ENCODE measurements at places on chromosomes 6 and 20.

GRCh38 chr6:40937491-40937890 lies 101.5 kb downstream of the UNC5CL start:
- DNase-seq: peak; percentile 63

GRCh38 chr6:169972101-169972651 lies 220.8 kb downstream of the ERMARD start:
- no peak for DNase-seq

- no peak for DNase-seq
These were observed 47.9 kb upstream of the FYN start for GRCh38 chr6:111921103-111921502.

GRCh38 chr6:88367248-88367647 lies 201.1 kb upstream of the CNR1 start:
- no peak for DNase-seq

GRCh38 chr6:29626948-29627754 lies 5.8 kb downstream of the GABBR1 start:
- no peak for DNase-seq

- DNase-seq: no peak
These were observed 9.0 kb upstream of the LOC128125822 start for GRCh38 chr6:63563235-63563634.

GRCh38 chr20:13784271-13784892 lies 337 bp downstream of the ESF1 start:
- no peak for DNase-seq

GRCh38 chr6:13769655-13770053 lies 44.7 kb downstream of the MCUR1 start:
- DNase-seq: no peak

- DNase-seq: peak; percentile 17
These were observed 11.4 kb downstream of the ANKS1A start for GRCh38 chr6:34900321-34901031.

GRCh38 chr6:25478973-25479372 lies 173.0 kb upstream of the SCGN start:
- no peak for DNase-seq

DNA sequence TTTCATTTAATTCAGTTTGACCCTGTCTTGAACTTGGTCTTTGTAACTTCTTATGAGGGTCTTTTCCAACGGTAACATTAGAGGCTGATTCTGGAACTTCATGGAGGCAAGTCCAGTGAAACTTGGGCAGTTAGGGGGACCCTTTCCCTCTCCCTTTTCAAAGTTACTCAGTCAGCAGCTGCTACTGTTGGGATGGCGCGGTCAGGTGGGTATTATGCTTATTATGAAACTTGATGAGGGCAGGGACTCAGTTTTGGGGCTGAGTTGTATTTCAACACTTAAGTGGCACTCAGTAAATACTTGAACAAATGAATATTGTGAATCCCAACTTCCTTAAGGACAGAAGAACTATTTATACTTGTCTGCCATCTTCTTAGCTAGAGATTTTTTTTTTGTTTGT lies 20.8 kb downstream of the TOP1 start:
- DNase-seq: no peak

DNA sequence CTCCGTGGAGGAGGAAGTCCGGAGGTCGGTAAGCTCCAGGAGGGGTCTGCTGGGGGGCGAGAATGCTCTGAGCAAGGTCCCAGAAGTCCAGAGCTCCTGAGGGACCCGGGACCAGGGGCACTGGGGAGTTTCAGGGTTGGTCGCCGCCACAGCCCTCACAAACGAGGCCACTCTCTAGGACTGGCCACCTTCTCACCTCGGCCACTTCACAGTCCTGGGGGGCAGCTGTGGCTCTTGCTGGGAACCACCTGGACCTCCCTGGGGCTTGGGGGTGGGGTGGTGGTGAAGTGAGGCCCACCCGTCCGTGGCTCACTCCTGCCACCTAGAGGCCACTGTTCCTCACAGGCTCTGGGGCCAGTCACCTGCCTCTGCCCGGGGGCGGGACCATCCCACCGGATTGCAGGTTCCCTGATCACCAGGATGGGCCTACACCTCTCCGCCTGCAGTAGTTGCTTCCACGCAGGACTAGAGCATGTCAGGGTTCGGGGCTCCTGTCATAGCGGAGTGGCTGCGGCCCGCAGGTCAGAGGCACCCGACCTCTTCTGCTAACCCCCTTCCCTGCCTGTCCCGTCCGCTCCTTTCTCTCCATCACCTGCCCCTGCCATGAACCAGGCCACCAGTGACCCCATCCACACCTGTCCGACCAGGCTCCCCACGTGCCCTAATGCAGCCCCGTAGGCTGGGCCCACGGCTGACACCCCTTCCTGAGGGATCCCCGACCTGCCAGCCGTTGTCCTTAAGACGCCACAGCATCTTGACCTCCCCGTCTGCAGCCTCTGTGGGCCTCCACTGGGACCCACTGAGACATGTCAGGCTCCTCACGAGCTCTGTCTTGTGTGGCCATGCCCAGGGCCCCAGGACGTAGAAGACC lies 5.1 kb upstream of the TCEA2 start:
- DNase-seq: peak; percentile 43

- no peak for DNase-seq
These were observed 22.2 kb downstream of the C20orf203 start for GRCh38 chr20:32651537-32651936.

- DNase-seq: no peak
These were observed 41.9 kb downstream of the SYNJ2 start for GRCh38 chr6:158023597-158023939.

DNA sequence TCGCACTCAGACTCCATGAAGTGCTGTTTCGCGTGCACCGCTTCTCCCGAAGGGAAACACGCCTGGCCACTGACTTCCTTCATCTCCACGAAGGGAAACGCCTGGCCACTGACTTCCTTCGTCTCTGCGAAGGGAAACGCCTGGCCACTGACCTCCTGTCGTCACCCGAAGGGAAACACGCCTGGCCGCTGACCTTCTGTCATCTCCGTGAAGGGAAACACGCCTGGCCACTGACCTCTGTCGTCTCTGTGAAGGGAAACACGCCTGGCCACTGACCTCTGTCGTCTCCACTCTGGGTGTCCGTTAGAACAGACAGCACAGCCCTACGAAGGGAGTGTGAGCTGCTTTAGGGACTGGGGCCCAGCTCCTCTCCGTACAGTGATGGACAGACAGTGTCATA lies 17.1 kb upstream of the ADRM1 start:
- DNase-seq: no peak

DNA sequence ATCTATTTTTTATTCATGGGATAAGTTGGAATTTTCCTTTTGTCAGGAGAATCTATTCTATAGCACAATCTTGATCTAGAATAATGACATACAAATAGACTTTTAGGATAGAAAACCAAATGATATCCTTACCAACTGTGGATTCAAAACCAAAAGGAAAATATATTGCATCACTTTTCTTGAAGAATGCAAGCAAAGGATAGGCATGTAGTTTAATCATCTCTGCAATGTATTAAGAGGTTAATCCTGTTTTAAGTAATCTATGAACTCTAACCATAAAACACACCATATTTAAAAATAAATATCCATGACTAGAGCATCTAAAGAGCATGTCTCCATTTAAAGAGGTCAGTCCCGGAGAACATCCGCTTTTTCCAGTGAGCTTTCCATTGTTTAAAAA lies 106.7 kb upstream of the CNKSR3 start:
- DNase-seq: no peak

- no peak for DNase-seq
These were observed 17.8 kb upstream of the TAGAP start for GRCh38 chr6:159062564-159062945.

GRCh38 chr20:35611482-35611881 lies 4.1 kb upstream of the SPAG4 start:
- DNase-seq: no peak

GRCh38 chr6:21871831-21872230 lies 278.3 kb downstream of the SOX4 start:
- no peak for DNase-seq

DNA sequence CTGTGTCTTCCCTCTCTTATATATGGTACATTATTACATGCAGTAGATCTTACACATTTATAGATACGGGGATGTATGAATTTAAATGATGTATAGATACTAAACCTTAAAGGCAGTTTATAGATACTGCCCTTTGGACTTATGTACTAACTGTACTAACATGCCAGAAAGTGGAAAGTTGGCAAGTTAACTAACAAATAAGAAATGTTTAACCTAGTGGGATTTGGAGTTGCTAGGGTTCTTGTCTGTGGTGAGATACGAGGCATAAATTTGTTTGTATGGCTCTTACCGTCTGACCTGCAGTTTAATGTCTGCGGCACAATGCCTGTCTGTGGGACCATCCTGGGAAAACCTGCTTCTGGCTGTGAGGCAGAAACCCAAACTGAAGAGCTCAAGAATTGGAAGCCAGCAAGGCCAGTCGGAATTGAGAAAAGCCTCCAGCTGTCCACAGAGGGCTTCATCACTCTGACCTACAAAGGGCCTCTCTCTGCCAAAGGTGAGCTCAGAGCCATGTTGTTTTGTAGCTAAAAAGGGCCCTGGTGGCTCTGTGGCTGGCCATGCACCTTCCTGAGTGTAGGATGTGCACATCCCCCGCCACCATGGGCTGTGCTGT lies 62.9 kb upstream of the SLC22A1 start:
- DNase-seq: no peak

DNA sequence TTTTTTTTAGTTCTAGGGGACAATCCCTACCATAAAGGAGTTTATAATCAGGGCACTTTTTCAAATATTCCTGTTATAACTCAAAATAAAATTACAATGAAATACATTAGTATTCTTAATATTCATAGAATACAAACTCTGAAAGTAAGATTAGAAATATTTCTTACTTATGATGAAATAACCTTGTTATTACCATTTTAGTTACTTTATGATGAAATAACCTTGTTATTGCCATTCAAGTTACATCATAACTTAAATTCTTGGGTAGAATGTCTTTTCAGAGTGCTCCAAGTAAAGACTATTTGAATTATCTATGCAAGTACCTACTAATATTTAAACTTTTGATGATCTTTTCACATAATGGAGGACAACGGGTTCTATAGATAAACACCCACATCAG lies 43.2 kb downstream of the PACRG start:
- DNase-seq: no peak

GRCh38 chr20:33490934-33491656 lies 1.2 kb downstream of the CBFA2T2 start:
- no peak for DNase-seq

GRCh38 chr6:111583986-111584385 lies 21.7 kb downstream of the TRAF3IP2 start:
- DNase-seq: no peak

GRCh38 chr20:25076731-25077609 lies 5.0 kb downstream of the VSX1 start:
- peak; percentile 9 for DNase-seq

DNA sequence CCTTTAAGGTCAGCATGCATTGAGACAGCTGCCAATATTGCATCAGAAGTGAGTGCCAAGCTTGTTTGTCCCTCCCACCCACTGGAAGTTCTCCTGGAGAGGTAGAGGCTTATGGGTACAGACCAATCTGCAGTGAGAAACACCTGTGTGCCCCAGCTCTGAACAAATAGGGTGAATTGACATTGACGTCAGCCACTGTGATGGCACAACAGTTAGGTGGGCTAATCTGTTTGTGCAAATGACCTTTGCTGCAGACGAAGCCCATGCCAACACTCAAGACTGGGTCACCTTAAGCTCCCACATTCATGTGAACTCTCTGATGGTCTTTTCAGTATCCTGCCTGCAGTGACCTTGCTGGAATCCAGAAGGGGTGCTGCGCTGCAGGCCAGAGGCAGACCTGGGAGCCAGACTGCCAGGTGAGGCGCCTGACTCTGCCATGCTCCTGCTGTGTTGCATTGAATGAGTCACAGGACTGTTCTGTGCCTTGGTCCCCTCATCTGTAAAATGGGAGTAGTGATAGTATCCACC lies 99.9 kb downstream of the ALDH8A1 start:
- DNase-seq: no peak

GRCh38 chr6:145850671-145851070 lies 36.1 kb upstream of the FBXO30 start:
- no peak for DNase-seq

- no peak for DNase-seq
These were observed 68.9 kb upstream of the NCOA3 start for GRCh38 chr20:47432834-47433210.

- DNase-seq: no peak
These were observed 686 bp downstream of the ZGPAT start for GRCh38 chr20:63708301-63709148.

DNA sequence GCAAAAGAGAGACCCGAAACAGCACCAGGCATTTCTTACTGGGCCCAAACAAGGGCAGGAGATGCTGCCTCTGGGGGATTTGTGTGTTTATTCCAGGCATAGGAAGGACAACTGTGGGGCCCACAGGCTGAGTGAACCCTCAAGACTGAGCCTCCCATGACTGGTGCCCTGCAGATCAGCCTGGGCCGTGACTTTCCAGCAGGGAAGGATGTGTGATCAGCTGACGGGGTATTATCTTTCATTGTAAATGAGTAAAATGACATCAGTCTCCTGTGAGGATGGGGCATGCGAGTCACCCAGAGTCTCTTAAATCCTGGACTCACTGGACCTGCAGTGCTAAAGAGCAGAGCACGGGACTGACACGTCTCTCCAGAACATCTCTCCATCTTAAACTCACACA lies 3.9 kb upstream of the TEAD3 start:
- peak; percentile 41 for DNase-seq

GRCh38 chr20:56629464-56630085 lies 469 bp downstream of the TFAP2C start:
- no peak for DNase-seq

GRCh38 chr20:31682352-31682751 lies 40.3 kb downstream of the BCL2L1 start:
- DNase-seq: no peak

DNA sequence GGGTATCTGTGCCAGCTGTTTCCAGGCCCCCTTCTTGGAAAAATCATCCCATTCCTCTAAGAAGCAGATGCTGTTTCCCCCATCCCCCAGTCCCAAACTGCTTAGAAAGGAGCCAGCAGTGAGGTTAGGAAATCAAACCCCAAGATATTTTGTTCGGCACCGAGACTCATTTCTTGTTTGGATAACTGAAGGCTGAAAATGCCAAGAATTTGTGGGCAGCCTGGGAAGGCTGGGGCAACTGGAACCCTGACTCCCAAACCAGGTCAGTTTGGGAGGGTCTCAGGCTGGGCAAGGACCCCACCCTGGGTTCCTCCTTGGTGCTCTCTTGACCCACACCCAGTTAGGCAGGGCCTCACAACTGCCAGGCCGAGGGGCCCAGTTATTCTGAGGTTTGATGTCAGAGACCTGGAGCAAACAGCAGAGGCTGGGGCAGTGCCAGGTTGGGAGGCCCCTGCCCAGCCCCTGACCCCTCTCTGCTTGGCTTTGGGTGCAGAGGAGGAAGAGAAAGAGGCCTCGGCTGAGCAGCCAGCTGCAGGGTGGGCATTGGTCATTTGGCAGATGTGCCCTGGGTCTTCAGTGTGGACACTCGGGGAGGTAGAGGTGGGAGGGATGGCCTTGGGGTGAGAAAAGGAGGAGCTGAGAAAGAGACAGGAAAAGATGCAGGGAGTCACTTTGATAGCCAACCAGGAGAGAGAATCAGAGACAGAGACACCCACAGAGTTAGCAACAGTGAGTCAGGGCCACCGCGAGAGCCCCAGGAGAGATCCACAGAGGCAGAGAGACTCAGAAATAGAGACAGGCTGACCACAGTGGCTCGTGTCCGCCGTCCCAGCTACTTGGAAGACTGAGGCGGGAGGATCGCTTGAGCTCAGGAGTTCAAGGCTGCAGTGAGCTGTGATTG lies 5.0 kb downstream of the ANGPT4 start:
- peak; percentile 19 for DNase-seq

Data from fibroblast of lung (primary cell).